ENCODE measurements at places on chromosomes 3 and 15.

DNA sequence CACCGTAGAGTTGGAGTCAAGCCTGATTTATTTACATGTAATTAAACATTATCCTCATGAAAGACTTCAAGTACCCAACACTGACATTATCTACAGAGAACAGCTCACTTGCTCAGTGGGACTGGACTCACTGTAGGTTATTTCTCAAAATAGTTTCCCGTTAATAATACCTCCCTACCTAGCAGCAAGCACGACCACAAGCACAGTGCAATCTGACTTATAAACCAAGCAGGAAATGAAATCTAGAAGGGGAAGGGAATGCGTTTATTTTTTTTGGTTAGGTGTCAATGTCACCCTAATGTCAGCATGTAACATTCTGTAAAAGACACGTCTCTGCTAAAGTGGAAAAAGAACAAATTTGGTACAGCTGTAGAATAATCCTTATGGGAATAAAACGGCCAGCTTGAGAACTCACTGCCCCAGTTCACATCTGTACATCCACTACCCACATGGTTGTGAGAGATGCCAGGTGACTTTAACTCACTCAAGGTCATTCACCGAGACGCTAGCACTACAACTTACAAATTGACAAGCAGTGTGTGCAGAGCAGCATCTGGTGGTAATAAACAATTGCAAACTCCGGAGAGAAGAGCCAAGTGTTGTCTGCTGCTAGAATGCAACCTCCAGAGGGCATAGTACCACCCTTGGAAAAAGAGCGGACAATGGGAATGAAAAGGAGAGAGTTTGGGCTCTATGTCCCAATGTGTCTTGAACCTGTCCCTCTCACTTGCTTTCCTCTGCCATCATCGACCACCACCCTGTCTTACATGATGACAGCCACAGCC is 242.5 kb downstream of the CADPS start:
- DNase-seq, result no peak

DNA sequence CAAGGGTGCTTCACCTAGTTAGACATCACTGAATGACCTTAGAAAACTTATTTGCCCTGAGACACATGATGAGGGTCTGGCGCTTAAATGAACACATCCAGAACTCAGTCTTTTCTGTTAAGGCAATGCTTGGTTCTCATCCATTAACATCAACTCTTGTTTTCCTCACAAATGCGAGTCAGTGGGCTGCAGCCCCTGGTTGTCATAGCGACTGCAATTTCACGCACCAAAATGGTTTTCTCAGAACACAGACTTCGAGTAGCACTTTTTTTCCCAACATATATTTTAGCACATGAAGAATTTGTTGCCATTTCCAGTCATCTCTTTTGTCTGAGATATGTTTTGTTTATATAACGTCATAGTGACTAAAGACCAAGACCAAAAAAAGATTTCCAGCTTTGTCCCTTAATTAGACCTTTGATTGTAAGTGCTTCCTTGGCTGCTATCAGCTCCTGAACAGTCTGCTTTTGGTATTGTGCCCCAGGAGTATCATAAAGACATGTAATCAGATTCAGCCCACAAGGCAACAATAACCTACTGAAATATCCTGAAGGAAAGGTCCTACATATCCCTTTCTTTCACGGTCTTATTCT is 68.5 kb downstream of the GPR176 start:
- DNase-seq, result no peak

DNA sequence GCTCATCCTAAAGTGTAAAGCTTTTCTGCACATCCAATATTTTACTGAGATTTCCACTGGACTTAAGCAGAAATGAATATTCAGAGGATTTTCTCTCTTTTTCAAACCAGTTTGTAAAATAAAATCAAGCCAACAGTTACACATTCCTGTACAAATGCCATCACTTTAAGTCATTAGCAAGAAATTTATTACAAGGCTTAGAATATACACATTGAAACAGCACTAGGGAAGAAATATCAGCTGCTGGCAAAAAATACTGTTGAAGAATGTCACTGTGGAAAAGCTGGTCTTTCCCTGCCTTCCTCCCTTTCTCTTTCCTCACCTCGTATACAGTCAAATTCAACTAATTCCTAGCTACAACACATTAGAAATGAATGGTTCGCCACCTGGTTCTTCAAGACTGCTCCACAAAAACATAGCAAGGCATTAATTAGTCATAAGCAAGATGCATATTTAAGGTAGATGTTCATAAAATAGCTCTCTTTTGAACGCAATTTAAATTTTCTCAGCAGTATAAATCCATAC is 21.3 kb downstream of the PLOD2 start:
- DNase-seq, result no peak

DNA sequence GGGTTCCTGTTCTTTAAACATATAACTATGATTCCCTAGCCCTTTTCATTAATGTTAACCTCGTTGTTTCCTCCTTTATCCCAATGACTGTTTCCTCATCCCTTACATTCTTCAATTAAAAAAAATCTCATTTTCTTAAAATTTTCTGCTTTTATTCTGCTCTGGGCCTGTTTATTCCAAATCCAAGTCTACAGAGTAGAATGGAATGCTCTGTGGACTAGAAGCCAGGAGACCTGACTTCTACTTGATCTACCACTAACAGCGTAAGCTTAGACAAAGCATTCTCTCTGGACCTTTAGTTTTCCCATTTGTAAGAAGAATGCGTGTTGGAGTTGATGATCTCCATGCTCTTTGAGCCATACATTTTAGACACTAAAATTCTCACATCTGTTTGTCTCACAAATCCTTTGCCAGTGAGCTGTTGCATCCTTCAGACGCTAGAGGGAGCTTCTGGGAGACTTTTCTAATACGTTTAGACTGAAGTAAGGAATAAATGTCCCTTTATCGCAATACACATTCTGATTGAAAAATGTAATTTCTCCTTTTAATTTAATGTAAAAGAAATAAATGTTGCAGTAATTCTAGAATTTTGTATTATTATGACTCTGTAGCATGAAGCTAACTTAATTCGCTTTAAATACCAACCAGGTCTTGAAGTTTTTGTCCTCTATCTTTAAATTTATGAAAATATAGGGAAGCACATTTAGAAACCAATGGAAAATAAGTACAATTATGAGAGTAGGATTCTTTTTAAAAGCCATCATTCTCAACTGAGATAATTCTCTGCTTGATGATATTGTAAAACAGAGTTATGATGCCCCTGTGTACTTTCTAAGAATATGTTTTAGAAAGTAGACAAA is 21.7 kb upstream of the GMNC start:
- peak; percentile 79 for DNase-seq

GRCh38 chr3:94716326-94717018 is 653.6 kb downstream of the NSUN3 start:
- DNase-seq, result no peak

DNA sequence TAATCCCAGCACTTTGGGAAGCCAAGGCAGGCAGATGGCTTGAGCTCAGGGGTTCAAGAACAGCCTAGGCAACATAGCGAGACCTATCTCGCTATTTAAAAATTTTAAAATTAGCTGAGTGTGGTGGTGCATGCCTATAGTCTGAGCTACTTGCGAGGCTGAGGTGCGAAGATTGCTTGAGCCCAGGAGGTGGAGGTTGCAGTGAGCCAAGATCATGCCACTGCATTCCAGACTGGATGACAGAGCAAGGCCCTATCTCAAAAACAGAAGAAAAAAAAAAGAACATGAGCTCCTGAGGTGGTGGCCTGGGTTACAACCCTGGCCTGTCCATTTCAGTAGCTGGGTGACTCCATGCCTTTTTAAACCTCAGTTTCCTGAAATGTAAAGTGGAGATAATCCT is 7.2 kb downstream of the DNASE1L3 start:
- no peak for DNase-seq

DNA sequence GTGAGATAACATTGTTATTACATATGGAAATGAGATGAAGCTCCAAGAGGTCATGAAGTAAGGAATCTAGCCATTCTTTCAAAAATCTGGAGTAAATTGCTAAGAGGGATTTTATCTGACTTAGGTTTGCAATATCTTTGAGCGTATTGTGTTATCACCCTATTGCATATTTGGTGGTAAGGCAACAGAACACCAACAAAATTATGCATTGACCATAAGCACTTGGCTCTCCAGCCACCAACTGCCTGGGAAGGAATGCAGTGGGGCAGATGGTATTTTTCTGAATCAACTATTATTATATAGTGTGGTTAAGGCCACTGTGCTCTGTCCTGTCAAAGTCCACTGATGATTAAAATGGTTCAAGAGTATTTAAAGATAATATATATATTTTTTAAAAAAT is 287.9 kb upstream of the SEMA6D start:
- no peak for DNase-seq

- no peak for DNase-seq
These were observed 26.2 kb downstream of the ZBED2 start for GRCh38 chr3:111568911-111569310.

DNA sequence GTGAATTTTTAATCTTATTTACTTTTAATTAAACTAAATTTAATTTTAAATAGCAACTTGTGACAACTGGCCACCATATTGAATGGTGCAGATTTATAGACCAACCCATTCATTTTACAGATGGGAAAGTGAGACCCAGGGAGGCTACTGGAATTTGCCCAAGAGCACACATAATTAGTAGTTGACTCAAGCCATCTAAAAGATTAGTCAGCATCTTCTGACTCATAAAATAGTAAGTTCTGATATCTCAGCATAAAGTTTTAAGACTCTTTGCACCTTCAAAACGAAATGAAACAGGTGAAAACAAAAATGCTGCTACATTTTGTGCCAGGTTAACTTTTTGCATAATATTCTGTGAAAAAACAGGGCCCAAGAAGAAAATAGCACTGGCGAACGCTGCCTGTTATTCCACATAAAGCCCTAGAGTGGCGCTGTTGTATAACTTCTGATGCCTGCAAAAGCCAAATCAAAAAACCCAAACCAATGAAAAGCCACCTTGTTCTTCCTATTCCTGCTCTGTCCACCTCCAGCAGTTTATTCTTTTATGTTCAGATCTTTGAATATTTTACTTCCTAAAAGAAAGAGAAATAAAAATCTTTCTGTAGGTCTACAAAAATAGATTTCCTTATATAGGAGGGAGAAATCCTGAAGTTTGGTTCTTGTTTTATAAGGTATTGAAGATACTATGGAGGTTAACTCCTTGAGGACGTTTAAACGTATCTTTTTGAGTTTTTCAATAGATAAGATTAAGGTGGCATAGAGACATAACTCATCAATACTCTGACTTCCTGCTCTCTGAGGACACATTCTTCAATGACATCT is 62.8 kb downstream of the OTOL1 start:
- peak; percentile 49 for DNase-seq

- no peak for DNase-seq
These were observed 242.9 kb downstream of the WNT5A start for GRCh38 chr3:55244247-55244646.

DNA sequence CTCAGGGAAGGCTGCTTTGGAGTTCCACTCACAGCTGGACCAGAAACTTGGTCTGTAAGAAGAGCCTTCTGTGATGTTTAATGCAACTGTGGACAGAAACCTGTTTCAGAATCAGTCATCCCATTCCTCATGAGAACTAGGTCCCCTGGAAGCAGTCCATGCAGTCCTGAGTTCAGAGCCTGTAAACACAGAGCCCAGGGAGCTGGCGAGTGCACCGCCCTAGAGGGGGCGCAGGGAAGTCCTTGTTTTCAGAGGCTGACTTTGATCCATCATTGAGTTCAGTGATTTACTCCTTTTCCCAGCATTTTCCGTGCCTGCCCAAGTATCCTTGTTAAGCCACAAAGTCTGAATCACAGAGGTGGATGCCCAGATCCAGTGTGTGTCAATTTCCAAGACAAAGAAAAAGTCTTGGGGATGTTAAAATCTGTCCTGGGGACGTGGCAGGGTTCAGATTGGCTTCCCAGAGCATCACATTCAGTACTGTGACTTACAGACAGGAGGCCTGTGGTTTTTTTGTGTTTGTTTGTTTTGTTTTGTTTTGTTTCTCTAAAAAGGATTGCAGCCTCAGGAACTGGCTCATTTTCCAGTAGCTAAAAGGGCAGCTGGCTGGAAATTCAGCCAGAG is 9.8 kb upstream of the TXNRD3 start:
- no peak for DNase-seq

DNA sequence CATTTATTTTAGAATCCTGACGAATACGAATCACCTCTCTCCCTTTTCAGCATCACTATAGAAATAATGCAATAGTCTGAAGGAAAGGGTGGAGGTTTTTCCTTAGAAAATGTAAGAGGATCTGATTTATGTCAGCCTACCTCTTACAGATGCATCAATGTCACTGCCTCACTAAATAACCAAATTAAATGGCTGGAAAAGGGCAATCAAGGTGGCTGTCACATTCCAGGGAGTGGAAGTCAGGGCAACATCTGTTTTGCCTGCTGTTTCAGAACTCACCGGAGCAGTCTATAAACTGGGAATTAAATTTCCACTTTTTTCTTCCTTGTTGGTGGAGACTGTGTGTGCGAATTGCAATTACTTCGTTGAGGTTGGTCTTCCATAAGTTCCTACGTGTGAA is 299.3 kb upstream of the PDZRN3 start:
- no peak for DNase-seq

DNA sequence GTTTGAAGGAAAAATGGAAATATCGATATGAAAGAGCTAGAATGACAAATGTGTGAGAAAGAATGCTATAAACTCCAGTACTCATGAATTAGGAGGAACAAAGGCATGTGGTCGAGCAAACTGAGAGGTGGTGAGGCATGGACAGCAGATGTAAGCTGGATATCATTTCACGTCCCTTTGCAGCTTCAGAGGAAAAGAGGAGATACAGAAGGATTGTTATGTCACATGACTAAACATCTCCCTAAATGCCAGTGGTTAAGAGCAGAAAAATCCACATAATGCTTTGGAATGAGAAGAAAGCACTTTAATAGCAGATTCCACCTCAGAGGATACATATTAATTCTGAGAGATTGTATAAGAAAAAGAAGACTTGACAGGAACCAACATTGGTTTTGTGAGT is 248.7 kb downstream of the ZIC4 start:
- DNase-seq, result no peak

DNA sequence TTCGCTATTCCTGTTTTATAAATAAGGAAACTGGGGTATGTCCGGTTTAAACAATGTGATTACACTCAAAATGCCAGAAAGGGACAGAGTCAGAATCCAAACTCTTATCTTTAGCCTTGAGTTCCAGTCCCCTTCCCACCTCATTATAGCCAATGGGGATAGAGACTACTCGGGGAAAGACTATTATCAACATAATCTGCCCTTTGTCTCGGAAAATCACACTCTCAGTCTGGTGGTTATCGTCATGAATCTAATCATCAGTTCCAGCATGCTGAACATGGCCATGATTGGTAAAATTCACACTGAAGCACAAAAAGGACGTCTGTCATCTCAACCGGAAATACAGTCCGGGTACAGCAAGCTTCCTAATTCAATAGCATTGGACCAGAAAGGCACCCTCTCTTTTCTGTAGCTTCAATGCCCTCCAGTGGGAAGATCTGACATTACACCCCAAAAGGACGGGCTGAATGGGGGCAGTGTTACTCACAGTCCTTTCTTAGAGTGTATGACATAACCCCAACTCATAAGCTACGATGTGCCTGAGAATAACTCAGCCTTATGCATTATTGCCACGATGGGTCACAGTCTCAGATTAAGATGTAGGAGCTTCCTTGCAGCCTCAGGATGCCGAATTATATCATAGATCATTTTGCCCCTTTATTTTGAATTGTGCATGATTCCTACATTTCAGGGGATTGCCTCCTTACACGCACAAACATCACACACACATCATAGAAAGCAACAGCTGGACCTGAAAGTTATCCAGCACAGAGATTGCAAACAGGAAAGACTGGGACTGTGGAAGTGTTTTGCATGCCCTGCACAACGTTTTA is 390.4 kb upstream of the LMCD1 start:
- DNase-seq, result peak; percentile 82

Measured in AML-193 (cell line).